Activated CD4-positive, CD25-positive, alpha-beta regulatory T cell treated with anti-CD3 and anti-CD28 coated beads, Interleukin-2, amount 50 U/mL, for 72 hours (primary cell): ENCODE measurements at places on chromosomes 16 and 17.

DNA sequence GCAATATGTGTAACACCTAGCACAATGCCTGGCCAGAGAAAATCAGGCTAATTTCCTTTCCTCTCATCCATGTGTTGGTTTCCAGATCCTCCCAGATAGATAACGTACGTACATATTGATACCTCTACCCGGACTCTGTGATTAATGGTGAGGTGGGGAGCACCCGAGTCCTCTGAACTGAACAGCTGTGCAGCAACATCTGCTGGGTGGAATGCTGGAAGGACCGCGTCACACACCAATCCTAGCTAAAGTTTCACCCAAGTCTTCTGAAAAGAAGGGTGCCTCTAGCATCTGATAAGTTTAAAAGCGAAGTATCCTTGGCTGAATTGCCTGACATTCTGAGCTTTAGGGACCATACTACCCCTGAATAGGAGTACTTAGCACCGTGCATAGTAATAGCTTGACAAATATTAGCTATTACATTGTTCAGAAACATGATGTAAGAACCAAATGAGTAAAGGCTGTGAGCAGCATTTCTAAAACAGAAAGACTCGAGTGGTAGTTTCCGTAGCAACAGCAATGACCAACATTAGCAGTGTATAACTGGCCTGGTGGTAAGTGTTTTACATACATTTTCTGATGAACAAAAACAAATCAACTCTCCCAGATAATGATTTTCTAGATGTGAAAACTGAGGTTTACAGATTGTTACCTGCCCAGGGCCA, 91.4 kb downstream of the SYCE1L start:
- no peak for DNase-seq

- no peak for DNase-seq
Measured at GRCh38 chr16:56275076-56275475, 83.8 kb downstream of the GNAO1 start.

- no peak for DNase-seq
Measured at GRCh38 chr17:7175330-7175733, 3.8 kb downstream of the ASGR1 start.

DNA sequence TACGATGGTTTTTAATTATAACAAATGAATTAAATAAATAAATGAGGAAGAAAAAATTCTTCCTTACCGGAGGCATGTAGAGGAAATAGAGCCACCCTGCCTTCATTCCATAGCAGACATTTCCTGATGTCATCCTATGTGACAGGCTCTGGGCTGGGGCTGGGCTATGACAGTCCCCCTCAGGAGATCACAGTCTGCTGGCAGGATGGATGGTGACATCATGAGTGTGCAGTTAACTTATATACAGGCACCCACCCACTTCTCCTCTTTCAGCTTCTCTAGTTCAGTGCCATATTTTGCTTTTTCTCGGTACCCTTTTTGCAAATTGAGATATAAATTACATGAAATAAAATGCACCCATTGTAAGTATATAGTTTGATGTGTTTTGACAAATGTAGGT, 6.4 kb upstream of the CMTM3 start:
- DNase-seq = no peak

- DNase-seq = no peak
Measured at GRCh38 chr17:17355426-17355825, 52.3 kb downstream of the NT5M start.

DNA sequence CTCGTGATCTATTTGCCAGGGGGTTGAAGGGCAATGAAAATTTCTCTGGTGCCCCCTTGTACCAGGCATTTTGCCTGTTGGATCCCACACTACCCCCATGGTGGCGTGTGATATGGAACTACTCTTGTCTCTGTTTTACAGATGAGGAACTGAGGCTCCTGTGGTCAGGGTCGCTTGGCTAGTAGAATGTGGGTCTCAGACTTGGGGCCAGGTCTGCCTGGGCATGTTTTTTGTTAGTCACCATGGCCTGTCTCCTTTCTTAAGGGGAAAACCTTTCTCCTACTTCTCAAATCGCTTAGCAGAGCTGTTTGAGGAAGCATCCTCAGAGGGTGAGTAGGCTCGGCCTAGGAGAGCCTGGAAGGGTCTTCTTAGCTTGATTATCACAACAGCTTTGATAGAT, 51.2 kb downstream of the CLEC16A start:
- DNase-seq = no peak

DNA sequence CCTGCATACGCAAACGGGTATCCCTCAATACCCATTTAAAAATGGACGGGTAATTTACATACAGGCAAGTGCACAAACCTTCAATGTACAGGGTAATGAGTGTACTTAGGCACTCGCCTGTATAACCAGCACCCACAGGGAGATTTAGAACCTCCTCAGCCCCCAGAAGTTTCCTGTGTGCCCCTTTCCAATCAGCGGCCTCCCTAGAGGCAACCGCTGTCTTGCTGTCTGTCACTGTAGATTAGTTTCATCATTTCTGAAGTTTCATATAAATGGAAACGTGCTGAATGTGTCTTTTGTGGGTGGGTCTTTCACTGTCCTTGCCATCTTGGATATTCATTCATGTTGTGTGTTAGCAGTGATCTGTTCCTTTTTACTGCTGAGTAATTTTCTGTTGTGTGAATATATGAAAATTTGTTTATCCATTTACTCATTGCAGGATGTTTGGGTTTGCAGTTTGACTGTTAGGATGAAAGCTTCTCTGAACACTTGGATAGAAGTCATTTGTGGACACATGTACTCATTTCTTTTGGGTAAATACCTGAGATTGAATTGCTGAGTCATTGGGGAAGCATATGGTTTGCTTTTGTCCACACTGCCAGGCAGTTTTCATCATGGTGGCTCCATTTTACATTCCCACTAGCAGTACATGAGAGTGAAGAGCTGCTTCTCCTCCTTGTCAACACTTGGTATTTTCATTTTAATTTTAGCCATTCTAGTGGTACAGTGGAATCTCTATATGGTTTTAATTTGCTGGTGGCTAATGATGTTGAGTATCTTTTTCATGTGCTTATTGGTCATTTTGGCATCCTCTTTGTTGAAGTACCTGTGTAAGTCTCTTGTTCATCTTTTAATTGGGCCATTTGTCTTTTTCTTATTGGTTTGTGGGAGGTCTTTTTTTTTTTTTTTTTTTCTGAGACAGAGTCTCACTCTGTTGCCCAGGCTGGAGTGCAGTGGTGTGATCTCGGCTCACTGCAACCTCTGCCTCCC, 2.1 kb upstream of the ADCY7 start:
- peak; percentile 25 for DNase-seq

GRCh38 chr17:27496971-27497370, 40.7 kb downstream of the KSR1 start:
- DNase-seq = no peak

- DNase-seq = peak; percentile 41
Measured at GRCh38 chr16:71894229-71894920, 956 bp upstream of the IST1 start.

DNA sequence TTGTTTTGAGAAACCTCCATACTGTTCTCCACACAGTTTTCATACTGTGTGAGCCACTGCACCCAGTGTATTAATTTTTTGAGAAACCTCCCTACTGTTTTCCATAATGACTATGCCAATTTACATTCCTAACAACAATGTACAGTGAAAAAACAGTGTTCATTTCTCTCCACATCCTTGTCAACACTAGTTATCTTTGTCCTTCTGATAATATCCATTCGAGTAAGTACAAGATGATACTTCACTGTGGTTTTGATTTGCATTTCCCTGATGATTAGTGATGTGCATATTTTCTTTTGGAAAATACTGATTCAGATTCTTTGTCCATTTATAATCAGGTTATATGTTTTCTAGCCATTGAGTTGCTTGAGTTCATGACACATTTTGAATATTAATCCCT, 462.0 kb downstream of the CDH11 start:
- no peak for DNase-seq

DNA sequence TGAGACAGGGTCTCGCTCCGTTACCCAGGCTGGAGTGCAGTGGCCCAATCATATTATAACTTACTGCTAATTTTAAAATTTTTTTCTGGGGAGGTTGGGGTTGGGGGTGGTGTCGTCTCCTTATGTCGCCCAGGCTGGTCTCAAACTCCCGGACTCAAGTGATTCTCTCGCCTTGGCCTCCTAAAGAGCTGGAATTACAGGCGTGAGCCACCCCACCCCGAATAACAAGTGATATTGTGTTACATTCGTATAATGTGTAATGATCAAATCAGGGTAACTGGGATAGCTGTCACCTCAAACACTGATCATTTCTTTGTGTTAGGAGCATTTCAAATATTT, 16.2 kb upstream of the KPNA2 start:
- DNase-seq = no peak

- no peak for DNase-seq
Measured at GRCh38 chr16:50056226-50056625, 9.5 kb upstream of the HEATR3 start.

GRCh38 chr17:60398227-60398959, 6.5 kb upstream of the USP32 start:
- DNase-seq = no peak

DNA sequence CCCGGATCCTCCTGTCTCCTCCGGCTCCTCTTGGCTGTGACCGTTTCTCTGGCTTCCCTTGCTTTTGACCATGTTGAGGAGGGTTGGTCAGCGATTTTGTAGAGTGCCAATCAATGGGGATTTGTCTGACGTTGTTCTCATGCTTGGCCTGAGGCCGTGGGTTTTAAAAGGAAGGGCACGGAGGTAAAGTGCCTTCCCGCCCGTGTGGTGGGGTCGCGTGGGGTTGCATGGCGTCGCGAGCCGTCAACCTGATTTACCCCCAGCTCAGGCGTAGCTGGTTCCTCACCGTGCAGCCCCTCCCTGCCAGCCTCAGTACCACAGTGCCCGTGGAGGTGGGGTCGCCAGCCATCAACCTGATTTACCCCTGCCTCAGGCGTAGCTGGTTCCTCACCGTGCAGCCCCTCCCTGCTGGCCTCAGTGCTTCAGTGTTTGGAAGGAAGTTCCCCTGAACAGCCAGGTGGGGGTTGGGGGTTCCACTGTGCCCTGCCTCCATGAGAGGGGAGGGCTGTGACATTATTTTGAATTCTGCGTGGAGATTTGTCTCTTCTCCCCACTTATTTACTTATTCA, 5.0 kb downstream of the TPSAB1 start:
- no peak for DNase-seq

DNA sequence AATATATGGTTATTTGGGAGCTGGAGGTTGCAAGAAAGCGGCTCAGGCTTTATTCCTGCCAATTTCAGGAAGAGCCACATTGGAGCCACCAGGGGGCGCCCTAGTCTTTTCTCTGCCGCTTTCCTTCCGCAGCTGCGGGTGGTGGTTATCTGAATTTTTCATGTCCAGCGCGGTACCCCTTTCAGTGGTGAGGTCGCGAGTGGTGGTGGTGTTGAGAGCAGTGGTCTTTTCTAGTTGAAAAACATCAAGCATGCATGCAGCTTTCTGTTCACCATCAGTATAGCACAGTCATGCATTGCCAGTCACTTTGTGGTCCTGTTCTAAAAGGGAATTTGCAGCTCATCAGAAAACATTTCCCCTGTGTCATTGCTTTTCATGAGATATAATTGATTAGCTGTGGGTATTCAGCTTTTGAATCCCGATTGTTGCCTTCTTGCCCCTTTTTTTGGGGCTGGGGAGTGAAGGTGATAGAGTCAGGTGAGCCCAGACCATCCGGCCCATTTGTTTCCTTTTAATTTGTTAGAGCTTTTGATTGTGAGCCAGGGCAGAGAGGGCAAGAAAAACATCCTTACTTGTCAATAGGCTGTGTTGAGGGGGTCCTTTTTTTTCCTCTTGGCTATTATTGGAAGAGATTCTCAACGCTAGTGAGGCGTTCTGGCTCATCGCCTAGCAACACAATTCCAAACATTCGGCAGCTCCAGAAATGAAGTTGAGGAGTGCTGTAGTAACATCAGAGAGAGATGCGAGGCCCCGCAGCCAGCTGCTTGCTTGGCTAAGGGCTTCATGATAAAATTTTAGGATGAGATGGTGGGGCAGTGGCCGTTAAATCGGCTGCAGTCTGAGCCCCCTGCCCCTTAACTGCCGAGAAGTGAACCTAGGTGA, 119.0 kb downstream of the SNX29 start:
- peak; percentile 78 for DNase-seq

- DNase-seq = no peak
Measured at GRCh38 chr17:6711081-6711674, 2.0 kb downstream of the SLC13A5 start.

DNA sequence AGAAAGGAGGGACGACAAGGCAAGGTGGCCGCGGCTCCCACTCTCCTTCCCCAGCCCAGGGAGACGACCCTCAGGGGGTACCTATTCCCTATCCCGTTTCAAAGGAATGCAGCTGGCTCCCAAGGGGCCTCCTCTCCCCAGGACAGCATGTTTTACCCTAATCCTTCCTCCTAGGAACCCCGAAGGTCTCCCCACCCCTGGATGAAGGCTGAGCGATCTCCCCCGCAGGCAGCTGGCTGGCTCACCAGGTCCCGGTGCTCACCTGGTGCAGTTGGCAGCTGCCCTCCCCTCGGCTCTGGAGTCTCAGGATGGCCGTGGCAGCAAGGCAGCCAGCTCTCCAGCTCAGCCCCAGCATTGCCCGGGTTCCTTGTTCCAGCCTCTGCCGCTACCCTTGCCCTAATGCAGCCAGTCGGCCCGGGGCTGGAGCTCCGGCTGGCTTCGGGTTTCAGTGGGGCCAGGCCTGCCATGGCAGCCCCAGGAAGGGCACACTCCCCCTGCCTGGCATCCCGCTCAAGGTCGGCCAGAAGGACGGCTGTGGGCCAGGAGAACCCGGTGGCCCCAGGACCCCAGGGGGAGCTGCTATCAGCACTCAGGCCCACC, 4.6 kb downstream of the CLUH start:
- DNase-seq = no peak

GRCh38 chr16:65876624-65877023, 489.9 kb upstream of the CDH5 start:
- DNase-seq = no peak

DNA sequence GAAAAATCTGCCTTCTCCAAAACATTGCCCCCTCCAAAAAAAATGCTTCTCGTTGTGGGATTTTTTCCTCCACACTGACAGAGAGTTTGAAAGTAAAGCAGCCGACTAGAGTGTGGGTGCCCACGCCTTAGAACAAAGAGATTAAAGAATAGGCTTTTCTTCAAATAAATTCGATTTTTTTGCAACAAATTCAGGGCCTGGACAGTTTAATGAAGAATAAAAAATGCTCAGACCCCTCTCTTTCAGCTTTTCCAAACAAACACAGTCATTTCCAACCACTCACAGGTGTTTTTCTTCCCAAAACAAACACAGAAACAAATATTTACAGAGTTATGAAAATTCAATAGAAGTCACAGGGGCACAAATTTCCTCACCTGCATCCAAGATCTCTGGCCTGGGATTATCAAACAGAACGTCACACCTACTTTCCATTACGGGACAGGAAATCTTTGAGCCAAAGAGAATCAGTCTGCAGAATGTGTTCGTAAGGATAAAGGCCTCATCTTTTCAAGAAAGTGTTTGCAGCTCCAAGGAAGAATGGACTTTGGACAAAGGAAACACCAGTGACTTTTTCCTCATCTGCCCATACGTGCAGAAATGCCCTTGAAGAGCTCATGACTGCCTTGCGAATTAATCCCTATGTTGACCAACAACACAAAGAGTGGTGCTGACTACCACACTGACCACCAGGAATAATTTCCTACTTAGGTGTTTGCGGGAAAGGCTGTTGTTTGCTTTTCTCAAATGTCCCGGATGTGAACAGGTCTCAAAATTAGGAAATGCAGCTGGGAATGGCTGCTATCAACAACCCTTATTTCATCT, 31.3 kb upstream of the TOX3 start:
- DNase-seq = no peak

- DNase-seq = peak; percentile 77
Measured at GRCh38 chr16:2715519-2715918, 4.5 kb downstream of the PRSS27 start.

- no peak for DNase-seq
Measured at GRCh38 chr17:3905017-3905520, 11.2 kb downstream of the P2RX1 start.
